ENCODE measurements at places on chromosomes 7 and 10. TPM values are rescaled to one million over a fixed set of nuclear protein-coding genes. Genes with fewer than 3 reads are reported as not detected.

VWDE gene
- total RNA-seq = 28.8 TPM

DTX2 gene
- 100 TPM for total RNA-seq

PTPRZ1 gene
- 0.28 TPM for total RNA-seq

DNA sequence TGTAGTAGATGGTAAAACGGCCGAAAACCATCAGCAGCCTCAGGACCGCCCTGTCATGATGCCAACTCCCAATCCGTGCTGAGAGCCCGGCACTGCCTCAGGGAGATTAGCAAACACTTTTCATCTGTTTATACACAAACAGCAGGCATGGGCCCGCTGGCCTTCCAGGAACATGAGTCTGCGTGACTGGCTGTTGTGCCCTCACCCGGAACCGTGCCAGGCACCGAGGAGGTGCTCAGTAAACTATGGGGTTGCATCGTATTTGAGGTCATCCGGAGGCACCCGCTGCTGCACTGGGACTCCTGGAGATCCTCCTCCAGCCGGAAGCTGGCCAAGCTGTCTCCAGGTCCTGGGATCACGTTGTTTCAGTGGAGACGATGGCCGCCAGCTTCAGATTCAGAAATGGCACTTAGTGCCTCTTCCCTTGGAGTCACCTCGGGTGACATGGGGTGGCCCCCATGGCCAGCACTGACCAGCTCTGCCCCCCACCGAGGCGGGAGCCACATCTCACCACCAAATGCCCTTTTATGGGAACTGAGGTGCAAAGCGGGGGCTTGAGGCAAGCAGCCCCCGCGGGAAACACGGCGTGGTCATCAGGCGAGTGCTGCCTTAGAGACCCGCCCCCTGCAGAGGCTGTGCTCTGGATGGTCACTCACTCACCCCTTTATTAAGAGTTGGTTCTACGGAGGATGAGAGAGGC, 585.9 kb downstream of the PTPRN2 start:
- H3K36me3 ChIP-seq = no peaks in the 10 kb centered on the region
- H3K27ac ChIP-seq = no peak overlapping the region
- no peaks in the 10 kb centered on the region for H3K4me1 ChIP-seq
- DNase-seq = no peak

DNA sequence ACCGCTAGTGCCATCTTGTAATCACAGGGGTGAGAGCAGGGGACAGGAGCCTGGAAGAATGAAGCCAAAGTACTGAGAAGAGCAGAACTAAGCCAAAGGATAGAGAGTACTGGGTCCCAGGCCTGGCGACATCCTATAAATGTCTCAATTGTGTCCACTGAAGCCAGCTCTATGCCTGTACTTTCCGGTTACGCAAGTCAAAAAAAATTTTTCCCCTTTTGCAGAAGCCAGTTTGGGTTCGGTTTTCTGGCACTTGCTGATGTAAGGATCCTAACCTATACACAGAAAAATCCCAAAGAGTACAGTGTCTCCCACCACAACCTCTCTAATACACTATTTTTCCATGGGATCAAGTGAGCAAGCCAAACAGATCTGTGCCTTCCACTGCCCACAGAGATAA, 61.1 kb downstream of the PLXNA4 start:
- H3K36me3 ChIP-seq = no peaks in the 10 kb centered on the region
- no peaks in the 10 kb centered on the region for H3K4me1 ChIP-seq
- no peak for DNase-seq
- H3K27ac ChIP-seq = no peak overlapping the region
- H3K4me3 ChIP-seq = no peak overlapping the region

DNA sequence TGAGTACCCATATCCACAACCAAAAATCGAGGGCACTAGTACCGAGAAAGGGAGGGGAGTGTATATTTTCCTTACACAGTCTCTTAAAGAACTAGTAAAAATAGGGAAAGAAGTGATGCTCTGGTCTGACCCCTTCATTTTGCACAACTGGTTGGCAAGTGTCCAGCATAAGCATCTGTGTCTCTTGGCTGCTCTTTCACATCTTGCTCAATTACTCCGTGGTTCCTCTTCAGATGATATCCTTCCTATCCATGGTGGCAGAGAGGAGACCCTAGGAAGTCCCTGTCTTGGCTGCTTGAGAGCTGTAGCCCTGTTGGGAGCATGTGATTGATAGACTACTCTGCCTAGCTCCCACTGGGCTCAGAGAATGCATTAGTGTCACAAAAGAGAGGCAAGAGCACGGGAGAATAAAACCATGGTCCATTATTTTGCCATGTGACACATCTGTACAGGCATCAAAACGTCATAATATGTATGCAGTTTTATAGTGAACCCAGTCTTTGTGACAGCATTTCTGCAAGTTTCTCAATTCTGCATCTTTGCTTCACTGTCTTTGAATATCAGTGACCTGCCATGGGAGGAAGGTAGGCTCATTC, 111.8 kb upstream of the ANKRD1 start:
- no peaks in the 10 kb centered on the region for H3K4me1 ChIP-seq
- no peak for DNase-seq
- no peak overlapping the region for H3K4me3 ChIP-seq
- H3K27ac ChIP-seq = no peak overlapping the region
